ENCODE measurements at places on chromosomes 1 and 21. TPM values are rescaled to one million over a fixed set of nuclear protein-coding genes. Genes with fewer than 3 reads are reported as not detected.

OR2T2 gene
- not detected for total RNA-seq

ZMYND12 gene
- total RNA-seq = 0.32 TPM

NEXN gene
- total RNA-seq = 2.5 TPM

CSF1 gene
- 6.9 TPM for total RNA-seq

HCRTR1 gene
- not detected for total RNA-seq

KAZN gene
- 1.2 TPM for total RNA-seq

TBX19 gene
- 0.98 TPM for total RNA-seq
